ENCODE measurements at places on chromosomes 4 and X.

DNA sequence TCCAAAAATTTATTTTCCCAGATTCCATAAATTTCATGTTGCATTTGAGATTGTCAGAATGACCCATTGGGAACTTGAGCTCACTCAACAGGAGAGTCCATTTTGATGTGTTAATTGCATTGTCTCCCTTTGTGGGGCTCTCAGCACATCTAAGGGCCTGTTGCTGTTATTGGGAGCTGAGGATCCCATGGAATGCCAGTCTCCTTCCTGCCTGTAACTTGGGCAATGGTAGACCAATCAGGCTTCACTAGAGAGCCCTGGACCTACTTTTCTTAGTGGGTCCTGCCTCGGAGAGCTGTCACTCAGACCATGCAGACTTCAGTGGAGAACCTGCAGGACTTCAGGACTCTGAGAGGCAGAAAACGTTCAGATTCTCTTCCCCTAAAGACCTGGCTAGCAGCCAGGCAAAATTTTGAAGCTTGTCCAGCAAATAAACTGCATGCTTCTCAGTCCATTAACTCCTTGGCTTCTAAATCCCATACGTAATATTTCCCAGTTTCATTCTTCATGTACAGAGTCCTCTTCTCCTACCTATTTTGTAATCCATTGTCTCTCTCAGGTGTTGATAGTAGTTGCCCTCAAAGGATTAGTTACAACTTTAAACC, 25.1 kb downstream of the OCRL start:
- DNase-seq, result no peak

DNA sequence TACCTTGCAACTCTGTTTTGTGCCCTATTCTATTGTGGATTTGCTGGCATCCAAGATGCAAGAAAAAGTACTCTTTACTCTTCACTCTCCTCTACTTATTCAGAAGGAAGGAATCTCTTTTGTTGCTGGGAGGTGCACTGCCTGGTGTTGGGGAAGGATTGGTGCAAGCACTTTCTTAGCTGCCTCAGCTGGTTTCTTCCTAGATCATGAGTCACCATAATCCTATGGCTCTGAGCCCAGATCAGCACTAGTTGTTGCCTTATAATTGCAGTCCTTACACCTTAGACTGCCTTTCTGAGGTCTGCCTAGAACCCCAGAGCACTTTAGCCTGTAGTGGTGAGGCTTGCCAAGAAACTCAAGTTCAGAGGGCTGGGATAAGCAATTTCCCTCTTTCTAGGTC, 37.0 kb upstream of the CT83 start:
- DNase-seq, result no peak

GRCh38 chr4:25755911-25756310, 100.3 kb downstream of the SLC34A2 start:
- no peak for DNase-seq

GRCh38 chr4:100174985-100175383, 15.3 kb downstream of the DDIT4L start:
- no peak for DNase-seq

DNA sequence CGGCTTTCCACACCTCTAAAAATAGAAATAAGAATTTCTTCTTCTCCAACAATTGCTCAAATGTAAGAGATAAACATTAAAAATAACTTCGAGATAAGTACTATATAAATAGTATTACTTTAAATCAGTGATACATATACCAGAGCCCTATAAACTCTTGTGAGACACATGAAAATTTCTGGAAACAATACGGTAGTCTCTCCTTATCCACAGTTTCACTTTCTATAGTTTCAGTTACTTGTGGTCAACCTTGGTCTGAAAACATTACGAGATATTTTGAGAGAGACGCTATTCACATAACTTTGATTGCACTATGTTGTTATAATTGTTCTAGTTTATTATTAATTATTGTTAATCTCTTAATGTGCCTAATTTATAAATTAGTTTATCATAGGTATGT, 101.5 kb upstream of the CXXC4 start:
- DNase-seq, result no peak

GRCh38 chr4:31442236-31442635, 722.1 kb downstream of the PCDH7 start:
- no peak for DNase-seq

DNA sequence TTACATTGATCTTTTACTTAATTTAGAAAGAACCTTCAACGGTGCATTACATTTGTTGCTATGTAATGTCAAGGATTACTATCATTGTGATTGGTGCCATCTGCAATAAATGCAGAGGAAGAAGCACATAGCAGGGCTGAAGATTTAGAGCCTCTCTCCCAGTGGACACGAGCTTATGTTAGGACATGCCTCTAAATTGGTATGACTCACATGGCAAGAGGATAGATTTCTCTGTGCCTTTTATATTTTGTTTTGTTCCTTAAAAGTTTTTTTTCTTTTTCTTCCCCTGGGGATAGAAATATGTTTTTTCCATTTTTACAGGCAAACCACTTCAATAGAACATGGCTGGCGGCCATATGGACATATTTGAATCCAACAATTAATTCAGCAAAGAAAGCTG, 205.0 kb upstream of the HAND2 start:
- no peak for DNase-seq

All from CD4-positive, alpha-beta T cell treated with Interleukin-21 for 1 hour (primary cell).